ENCODE measurements at places on chromosomes 13 and 19. TPM values are rescaled to one million over a fixed set of nuclear protein-coding genes. Genes with fewer than 3 reads are reported as not detected.

DNA sequence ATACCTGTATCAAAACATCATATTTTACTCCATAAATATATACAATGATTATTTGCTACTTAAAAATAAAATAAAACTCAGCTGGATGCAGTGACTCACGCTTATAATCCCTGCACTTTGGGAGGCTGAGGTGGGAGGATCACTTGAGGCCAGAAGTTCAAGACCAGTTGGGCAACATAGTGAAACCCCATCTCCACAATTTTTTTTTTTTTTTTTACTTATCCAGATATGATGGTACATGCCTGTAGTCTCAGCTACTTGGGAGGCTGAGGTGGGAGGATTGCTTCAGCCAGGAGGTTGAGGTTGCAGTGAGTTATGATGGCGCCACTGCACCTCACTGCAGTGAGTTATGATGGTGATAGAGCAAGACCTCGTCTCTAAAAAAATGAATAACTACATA, 22.4 kb downstream of the POU2F2 start:
- no peak for DNase-seq

Gene ZNF578
- 2.0 TPM for total RNA-seq

DNA sequence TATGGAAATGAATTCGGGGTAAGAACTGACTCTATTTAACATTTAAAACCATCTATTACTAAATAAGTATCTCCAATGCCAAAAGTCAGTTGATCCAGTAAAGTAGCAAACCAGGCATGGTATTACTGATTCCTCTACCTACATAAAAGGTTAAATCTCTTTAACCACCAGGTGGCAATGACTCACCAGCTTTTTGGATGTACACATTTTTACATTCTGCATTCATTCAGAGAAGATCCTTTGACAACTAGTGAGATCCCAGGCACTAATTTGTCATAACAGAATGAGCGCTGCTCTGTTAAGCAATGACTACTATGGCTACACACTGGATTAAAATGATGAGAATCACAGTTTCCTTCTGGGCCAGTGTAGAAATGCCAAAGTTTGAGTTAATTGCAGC, 329.8 kb upstream of the GPC6 start:
- DNase-seq = no peak

Gene CNN1
- total RNA-seq = 10.0 TPM

- peak; percentile 5 for DNase-seq
These were observed 46.8 kb downstream of the C13orf46 start for GRCh38 chr13:113926951-113927660.

Gene ZNF324
- total RNA-seq = 23.3 TPM

- DNase-seq = no peak
These were observed 6.3 kb downstream of the SEMA6B start for GRCh38 chr19:4553092-4553695.

Gene SYNGR4
- not detected for total RNA-seq

DNA sequence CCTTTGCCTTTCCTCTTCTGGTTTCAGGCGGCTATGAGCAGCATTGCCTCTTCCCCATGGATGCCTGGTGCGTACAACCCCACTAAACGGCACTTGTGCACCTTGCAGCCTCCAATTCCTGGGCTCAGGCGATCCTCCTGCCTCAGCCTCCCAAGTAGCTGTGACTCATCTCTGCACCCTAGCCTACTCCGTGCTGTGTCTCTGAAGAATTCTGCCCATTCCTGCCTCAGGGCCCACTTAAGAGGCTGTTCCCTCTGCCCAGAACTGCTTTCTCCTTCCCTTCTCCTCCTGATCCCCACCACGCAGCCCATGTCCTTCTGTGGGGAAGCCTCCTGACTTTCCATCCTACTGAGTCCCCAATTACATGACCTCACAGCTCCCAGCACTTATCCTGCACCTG, 142.2 kb upstream of the ZNF507 start:
- no peak for DNase-seq

DNA sequence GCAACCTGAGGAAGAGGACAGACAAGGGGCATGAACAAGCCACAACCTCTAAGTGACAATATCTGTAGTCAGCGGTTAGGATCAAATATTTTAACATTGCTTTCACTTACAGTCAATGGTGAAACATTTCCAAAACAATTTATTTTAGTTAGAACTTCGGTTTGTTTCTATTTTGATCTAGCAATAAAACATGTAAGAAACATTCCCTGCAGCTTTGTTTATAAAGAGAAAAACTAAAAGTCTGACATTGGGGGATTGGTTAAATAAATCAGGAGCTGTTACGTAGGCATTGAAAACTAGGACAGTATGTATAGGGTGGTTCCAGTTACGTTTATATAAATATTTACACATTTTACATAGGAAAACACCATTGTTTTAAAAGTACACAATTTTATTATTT, 3.4 kb downstream of the URI1 start:
- no peak for DNase-seq

GRCh38 chr13:64054321-64054720, 2638.7 kb upstream of the PCDH20 start:
- no peak for DNase-seq

Gene ATP8B3
- 2.4 TPM for total RNA-seq

Gene LRRC25
- total RNA-seq = 11.8 TPM

DNA sequence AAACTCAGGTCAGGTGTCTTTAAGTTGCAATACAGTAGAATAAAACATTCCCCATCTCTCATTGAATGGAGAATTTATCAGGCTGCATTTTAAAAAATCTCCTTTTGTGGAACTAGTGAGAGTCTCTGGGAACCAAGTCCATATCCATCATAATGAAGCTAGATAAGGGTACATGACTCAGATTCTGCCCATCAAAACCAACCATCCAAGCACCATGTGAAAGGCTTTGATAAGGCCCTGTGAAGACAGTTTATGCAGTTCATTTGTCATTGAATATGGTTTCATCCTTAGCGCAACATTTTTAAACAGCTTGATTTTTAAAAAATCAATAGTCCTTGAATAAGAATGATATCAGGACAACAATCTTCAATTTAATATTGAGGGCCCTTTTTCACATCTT, 56.3 kb upstream of the DIAPH3 start:
- DNase-seq = no peak

- no peak for DNase-seq
These were observed 2.6 kb downstream of the UBXN6 start for GRCh38 chr19:4454747-4455718.

DNA sequence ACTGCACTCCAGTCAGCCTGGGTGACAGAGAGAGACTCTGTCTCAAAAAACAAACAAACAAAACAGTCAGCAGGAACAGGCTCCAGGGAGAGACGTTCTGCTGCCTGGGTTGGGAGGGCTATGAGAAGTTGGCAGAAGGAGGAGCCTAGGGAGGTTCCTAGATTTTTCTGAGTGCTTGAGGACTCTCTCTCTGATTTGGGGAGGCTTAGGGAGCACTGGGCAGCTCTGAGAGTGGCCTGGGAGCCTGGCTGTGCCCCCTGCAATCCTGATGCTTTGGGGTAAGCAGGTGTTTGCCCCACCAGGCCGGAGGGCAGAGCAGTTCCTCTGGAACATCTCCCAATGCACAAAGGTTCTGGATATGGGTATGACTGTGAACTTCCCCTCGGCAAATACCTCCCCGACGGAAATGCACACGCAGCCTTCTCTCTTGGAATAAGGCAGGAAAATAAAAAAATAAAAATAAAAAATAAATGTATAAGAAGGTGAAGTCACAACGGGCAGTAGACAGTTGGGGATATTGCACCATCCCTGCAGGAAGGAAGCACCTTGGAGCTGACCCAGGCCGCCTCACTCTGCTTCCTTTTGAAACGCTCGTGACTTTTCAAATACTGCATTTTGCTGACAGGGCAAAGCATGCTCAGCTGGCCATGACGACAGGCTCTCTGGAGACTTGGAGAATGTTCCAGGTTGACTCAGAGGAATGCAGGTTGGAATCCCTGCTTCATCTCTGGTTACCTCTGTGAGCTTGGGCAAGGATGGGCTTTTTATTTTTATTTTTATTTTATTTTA, 26.5 kb upstream of the HOMER3 start:
- peak; percentile 44 for DNase-seq

GRCh38 chr19:955803-956765, 28.1 kb upstream of the WDR18 start:
- DNase-seq = no peak

DNA sequence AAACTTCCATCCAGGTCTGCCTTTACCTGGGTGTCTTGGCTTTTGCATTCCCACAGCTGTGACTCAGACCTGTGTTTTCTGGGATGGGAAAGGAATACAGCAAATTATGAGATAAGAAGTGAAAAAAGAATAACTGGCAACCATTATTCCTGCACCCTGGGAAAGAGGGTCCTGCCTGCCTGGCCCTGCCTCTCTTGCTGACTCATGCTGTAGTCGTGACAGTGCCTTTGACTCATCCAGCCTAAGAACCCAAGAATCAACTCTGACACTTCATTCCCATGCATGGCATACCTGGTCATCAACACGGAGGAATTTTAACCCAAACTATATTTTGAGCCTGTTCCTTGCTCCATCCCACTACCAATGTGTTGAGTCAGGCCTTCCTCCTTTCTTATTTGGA, 185.4 kb upstream of the SERP2 start:
- no peak for DNase-seq

Gene APOC4
- total RNA-seq = not detected

Gene MBD3L3
- not detected for total RNA-seq

DNA sequence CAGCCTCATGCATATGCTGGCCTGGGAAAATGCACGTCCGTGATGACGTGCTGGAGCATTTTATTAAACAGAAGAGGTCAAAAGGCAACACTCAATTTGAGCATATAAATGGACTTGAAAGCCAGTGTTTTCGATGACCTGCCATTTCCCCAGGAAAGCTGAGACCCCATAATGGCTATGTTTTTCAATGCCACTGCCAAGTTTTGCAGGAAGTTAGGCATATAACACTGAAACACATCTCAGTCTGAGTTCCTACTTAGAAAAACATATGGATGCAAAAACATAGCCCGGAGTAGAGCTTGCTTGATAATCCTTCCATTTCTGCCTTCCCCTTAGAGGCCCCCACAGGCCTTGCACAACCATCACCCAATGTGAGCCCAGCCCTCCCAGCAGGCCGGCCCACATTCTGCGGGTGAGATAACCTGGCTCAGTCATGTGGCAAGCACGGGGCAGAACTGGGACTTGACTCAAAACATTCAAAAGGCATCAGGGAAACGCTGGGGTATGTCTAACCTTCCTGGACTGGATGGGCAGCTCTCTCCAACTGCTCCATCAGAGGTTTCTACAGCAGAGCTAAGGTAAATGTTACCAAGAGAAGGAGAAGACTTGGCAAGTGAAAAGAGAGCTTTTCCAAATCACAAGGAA, 24.9 kb downstream of the EPS15L1 start:
- DNase-seq = peak; percentile 62

DNA sequence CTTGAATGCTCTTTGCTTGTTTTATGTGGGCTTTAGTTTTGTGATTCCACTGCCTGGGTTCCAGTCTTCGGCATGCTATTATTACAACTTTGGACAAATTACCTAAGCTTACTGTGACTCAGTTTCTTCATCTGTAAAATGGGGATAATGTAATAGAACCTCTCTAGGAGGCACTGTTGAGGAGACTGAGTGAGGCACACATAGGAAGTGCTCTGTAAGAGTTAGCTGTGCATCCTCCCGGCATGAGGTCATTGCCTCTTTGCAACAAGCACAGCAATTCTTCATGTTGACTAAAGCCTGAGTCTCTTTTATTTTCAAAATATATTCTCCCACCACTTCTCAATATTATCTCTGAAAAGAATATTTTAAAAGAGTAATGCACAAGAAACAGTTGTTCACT, 227.4 kb downstream of the DLEU7 start:
- no peak for DNase-seq

Gene SYNE4
- 0.79 TPM for total RNA-seq

DNA sequence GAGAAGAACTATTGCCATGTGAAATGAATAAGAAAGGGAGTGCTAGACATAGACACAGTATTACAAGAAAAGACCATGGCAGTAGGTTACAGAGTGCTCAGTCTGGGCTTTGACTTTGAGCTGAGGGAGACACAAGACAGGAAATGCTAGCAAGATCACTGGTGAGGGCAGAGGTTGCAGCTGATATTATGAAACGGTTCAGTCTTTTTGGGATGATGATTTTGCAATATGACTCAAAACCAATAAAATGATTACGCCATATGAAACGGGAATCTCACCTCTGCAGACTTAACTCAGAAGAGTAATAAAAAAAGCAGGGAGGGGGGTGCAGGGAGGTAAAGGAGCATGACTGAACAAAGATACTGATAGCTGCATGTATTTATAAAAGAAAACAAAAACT, 123.1 kb downstream of the RBM26 start:
- no peak for DNase-seq

DNA sequence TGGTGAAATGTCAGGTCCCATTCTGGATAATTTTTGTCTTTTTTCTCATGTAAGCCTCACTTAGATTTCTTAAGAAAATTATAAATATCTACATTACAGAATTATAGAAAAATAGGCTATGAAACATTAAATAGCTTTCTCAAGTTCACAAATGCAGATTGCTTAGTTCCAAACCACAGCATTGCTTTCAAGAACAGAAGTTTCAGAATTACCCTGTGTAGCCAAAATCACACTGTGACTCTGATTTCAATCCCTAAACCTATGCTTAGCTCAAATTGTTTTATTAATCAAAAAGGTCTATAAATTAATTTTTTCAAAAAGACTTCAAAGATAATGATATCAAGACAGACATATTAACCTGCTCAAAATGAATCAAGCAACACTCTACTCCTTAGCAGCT, 881.2 kb upstream of the PCDH20 start:
- no peak for DNase-seq

GRCh38 chr19:44747739-44748425, 626 bp upstream of the BCL3 start:
- DNase-seq = no peak

Gene ZNF599
- 4.6 TPM for total RNA-seq

- DNase-seq = no peak
These were observed 829.9 kb upstream of the SLITRK5 start for GRCh38 chr13:86841264-86841663.

Gene LHB
- not detected for total RNA-seq

DNA sequence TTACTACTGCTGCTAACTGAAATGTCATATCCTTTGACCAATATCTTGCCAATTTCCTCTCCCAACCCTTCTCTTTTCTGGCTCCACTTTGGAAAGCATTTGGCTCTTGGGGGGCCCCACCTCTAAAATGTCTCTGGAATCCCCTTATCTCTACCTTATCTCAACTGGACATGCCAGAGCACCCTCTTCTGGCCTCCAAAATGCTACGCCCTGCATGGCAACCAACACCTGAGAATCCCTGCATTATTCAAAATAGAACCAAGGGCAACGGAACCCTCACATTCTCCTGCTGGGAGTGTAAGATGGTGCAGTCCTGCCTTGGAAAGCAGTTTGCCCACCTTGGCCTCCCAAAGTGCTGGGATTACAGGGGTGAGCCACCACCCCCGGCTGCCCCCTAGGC, 35.3 kb downstream of the CERS4 start:
- no peak for DNase-seq

Gene ZFP28
- total RNA-seq = 9.2 TPM

Gene ZNF878
- 0.19 TPM for total RNA-seq

DNA sequence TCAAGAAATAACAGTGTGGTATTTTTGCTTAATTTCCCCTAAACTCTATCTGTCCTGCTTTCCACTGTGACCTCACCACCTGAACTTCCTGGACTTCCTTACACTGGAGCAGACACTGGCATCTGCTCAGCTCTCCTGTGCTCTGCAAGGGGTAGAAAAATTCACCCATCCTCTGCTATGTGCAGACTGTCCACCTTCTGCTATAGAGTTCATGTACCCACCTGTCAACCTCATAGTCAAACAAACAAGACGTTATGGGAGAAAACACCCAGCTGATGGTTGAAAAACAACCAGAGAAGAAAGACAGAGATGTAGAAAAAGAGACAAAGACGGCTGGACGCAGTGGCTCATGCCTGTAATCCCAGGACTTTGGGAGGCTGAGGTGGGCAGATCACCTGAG, 12.2 kb downstream of the LAIR1 start:
- DNase-seq = no peak

Measured in omental fat pad (tissue), 4 donors.